ENCODE measurements at places on chromosomes 2 and 18.
A peak's percentile ranks its signal among the peaks of the same experiment; 100 is the strongest.

DNA sequence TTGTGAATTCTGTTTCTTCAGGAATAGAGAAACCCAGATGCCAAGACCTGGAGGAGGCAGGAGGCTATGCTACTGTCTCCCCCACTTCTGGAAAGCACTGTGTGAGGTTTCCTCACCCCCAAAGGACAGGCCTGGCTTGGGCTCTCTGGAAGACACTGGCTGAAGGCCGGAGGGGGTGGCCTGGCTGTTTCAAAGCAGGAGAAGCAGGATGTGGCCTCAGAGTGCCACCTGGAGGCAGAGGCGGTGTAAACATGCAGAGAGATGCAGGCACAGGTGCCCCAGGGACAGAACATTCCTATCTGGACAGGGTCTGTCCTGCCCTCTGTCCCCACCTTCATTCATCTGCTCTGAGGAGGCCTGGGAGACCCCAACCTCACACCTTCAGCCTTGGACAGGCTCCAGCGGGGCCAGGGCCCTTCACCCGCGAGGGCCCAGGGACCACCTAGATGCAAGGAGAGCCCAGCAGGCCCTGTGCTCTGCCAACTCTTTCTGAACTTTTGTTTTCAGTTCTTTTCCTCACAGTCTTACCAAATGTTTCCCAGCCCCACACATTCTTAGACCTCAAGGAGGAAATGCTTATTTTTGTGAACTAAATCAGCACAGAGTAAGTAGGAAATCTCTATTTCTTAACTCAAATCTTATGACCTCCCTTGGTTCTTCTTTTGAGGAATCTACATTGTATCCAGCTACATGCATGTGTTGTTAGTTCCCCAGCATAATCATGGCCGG lies 79.2 kb downstream of the LONRF2 start:
- no peak for DNase-seq

GRCh38 chr2:227612546-227613271 lies 1.9 kb downstream of the SCYGR3 start:
- no peak for DNase-seq

GRCh38 chr2:170953941-170954340 lies 24.9 kb downstream of the GORASP2 start:
- DNase-seq, result no peak

DNA sequence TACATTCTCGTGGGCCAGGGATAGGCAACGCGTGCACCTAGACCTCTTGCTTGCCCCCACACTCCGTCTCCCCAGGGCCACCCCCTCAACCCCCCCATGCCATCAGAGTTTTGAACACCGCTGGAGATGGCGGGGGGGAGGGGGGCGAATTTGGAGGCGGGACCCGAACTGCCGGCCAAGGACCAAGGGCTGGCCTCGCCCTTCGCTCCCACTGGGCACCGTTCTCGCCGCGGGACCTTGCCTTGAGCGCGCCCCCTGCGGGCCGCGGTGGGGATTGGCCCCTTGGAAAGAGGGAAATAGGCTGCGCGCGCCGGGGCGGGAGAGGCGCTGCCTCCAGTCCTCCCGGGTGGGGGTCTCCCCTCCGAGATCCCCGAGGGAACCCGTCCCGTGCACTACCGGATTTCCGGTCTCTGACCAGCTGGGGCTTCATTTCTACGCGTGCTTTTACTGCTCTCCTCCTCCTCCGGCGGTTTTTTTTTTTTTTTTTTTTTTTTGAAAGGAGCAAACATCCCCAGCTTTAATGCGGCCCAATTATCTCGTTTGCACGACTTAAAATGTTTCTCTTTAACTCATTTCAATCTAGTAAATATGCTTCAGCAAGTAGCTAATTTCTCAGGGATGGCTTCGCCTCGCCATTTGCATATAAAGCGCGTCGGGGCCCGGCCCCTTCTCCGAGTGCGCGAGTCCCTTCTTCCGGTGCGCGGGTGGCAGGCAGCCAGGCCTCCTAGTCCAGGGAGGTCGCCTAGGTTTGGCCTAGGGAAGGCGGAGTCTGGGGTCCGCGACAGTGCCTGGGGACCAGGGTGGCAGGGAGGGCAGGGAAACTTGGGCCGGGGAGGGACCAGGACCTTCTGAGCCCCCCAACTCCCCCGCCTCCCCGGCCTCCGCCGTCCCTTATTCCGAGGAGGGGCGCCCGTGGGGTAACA lies 10.0 kb upstream of the GBX2 start:
- DNase-seq, result no peak

DNA sequence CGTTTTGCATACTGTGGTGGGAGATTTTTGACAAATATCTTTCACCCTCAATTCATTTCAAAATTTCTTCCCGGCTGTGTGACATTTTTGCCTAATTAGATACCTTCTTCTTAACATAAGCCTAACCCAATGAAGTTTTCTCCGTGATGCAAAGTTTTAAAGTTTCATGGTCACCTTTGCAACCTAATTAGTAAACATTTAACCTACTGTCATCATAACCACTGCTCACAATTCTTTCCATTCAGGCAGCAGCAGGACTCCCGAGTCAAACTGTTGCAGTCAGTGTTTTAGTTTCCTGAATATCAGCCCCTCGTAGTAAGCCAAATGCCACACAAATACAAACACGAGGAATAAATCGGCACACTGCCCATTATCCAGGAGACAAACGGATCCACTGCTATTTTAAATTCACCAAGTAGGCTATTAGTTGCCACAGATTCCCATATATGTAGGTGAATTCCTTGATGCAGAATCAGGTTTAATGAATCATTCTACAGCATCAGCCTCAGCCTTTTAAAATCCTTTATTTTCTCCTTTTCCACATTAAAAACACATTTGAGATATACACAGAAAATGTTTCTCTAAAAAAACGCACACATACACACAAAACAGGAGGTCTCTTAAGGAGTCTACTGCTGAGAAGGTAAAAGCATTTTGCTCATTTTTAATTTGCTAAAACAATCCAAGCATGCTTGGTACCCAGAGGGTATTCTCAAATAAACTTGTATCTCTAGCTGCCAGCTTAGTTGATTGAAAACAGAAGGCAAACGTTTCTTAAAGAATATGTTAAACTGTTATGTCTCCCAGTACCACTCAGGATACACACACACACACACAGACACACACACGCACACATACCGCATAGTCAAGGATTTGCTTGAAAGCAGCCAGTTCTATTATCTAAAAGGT lies 106.5 kb upstream of the KCTD1 start:
- no peak for DNase-seq

GRCh38 chr2:100513650-100514049 lies 43.4 kb downstream of the NMS start:
- no peak for DNase-seq

- DNase-seq, result no peak
Measured at GRCh38 chr2:12046641-12047040, 300.2 kb downstream of the LPIN1 start.

DNA sequence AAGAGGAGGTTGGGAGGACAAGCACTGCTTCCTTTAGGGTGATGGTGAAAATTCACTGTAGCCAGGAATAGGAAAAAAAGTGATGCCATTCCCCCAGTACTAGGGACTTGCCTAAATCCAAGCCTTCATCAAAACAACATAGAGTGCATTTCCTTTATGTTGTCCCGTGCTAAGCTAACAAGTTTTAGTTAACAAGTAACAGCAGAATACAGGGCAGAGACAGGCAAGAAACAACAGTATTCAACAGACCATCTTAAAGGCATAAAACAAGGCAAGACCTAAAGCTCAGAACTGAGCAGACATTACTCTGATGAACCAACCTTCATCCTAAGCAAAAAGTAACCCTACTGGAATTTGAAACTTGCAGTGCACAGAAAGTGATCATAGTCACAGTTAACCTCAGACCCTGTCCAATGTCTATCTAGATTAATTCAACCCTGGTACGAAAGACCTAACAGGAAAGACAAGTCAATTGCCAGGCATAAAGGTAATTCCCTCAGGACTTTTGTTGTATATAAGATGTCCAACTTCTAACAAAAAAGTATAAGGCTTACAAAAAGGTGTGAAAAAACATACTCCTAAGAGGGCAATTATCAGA lies 34.4 kb upstream of the GALNT1 start:
- DNase-seq, result no peak

- DNase-seq, result no peak
Measured at GRCh38 chr2:3254442-3254941, 123.1 kb downstream of the EIPR1 start.

- peak; percentile 52 for DNase-seq
Measured at GRCh38 chr2:74334931-74335333, 8.3 kb downstream of the SLC4A5 start.

DNA sequence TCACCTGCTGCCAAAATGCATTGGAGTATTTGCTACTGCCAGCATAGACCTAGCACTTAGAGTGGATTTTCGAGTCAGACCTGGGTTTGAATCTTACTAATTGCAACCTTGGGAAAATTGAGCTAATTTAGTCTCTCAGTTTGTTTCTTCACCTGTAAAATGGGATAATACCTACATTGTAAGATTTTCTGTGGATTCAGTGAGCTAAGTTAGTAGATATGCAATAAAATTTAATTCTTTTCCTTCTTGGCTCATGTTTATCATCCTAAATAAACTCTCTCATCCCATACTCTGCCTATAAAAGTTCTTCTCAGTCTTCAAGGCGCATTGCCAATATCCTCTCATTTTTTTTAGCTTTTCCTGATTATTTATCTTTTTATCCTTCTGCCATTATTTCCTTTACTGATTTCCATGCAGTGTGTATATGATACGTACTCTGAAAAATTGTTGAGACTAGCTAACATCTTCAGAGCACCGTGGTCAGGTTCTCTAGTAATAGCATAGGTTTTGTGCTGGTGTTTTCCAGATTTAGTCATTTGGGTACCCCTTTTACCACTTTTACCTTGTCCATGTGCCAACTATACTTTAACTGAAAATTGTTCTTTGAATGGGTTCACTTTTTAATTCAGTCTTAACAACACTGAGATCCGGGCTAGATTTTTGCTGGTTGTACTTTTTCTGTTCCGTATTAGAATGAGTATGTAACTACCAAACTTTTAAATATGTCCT lies 7.3 kb downstream of the CEP192 start:
- DNase-seq, result no peak

- no peak for DNase-seq
Measured at GRCh38 chr2:229375251-229375650, 104.2 kb upstream of the PID1 start.

DNA sequence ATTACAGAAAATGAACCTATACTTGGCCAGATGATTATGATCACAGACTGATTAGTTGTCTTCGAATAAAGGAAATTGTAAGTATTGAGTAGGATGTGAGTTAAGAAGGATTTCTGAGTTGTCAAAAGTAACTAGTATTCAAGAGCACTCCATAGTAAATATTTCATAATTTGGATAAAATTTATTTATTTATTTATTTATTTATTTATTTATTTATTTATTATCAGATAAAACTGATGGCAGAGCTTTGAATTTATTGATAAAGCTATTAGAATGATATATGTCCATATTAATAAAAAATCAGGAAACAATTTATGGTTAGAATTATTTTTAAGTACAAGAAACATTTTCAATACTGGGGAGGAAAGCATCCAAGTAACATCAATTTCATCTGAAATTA lies 1634.1 kb downstream of the LRP1B start:
- DNase-seq, result no peak

- no peak for DNase-seq
Measured at GRCh38 chr2:69789772-69790600, 39.5 kb upstream of the GMCL1 start.

DNA sequence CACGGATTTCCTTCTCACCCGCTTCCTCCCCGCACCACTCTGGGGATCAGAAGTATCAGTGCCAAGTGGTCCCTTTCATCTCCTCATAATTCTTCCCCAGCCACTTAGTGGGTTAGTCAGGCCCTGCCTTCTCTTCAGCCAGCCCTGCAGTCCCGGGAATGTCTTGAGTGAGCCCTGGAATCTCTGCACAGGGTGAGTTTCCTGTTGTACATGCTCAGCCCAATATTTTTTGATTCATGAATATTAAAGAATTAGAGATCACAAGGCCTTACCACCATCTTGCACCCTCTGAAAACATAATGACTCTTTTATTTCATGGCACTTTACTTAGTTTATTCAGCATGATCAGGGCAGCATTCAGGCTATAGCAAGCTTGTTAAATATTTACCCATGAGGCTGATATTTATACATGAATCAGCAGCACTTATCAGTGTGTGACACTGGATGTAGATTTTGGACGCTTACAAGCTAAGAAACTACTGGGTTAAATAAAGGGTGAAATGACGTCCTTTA lies 159.4 kb upstream of the FOSL2 start:
- DNase-seq, result no peak

- DNase-seq, result no peak
Measured at GRCh38 chr2:151043484-151043883, 218.2 kb downstream of the RBM43 start.

- no peak for DNase-seq
Measured at GRCh38 chr18:61954096-61954746, 61.4 kb upstream of the RNF152 start.

- no peak for DNase-seq
Measured at GRCh38 chr2:172340394-172340793, 87.0 kb upstream of the ITGA6 start.

DNA sequence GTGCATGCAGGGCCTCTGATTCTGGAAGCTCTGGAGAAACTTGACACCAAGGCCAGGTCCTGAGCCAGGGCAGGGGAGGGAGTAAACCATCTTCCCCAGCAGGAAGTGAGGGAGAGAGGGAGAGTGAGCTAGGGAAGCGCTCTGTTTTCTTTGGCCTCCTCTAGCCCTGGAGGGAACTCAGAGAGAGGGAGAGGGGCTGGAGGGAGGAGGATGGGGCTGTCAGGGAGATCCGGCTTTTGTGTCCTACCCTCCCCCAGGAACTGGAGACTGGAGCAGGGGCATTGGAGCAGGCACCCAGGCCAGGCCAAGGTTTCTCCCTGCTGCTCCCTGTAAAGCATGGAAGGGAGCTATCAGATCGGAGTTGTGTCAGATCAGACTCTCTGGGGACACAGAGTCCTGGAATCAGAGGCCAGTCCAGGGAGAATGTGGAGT lies 22.7 kb upstream of the PKDCC start:
- DNase-seq, result no peak

DNA sequence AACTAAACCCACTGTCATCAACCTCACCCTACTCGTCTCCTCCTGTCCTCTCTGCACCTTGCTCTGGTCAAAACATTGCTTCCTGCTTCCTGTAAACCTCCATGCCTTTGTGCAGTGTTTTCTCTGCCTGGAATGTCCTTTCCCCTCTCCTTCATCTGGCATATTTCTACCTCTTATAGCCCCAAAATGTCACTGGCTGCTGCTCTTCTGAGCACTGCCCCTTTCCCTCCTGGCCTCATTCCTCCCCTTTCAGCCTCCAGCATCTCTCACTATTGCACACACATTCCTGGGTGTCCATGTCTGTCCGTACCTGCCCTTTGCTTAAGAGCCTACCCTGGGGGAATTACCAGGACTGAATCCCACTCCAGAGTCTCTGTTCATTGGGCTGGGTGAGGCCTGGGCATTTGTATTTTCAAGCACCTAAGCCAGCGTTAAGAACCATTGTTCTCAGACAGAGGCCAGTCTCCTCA lies 84.9 kb downstream of the MOGAT1 start:
- no peak for DNase-seq

DNA sequence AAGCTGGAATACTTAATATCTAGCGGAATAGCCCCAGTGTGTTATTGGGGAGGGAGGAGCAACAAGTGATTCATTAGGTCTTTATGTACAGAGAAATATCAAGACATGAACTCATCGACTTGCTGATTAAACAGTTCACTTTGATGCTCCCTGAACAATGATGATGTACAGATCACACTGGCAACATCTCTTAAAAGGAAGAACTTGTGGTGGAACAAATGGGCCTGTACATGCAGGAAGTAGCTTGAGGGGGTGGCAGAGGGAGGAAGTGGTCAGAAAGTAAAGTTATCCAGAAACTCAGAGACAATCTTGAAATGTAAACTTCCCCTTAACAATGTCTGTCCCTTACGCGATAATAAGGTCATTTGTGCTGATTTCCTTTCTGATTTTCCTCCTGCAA lies 90.5 kb downstream of the NXPH2 start:
- no peak for DNase-seq

- DNase-seq, result no peak
Measured at GRCh38 chr2:134153294-134153880, 100.5 kb upstream of the MGAT5 start.

Data from activated T-helper 9 cell treated with anti-CD3 and anti-CD28 coated beads, Interleukin-2, amount 50 U/mL, for 16 hours (primary cell).